Activated naive CD8-positive, alpha-beta T cell treated with anti-CD3 and anti-CD28 coated beads, Interleukin-2, amount 50 U/mL, for 24 hours (primary cell): ENCODE measurements at places on chromosomes 2 and 18.
A peak's percentile ranks its signal among the peaks of the same experiment; 100 is the strongest.

DNA sequence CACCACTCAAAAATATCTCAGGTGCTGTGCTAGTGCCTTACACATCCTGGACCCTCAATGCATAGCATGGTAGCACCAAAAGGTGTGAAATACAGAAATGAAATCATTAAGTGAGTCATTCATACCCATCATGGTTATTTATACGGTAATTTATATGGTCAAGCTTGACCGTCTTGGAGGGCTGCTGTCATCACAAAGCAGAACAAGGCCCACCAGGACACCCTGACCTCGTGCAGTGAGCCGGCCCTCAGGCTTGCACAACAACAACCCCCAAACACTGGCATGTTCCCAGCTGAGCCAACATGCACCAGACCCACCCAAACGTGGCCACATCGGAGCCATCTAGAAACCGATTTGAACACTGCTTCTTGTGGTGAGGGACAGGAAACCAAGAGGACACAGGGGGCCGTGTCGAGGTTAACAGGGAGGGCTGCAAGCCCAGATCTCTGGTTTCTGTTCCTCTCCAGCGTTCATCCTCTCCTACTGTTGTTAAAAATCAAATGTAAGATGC lies 378.5 kb upstream of the ID2 start:
- peak; percentile 75 for DNase-seq

DNA sequence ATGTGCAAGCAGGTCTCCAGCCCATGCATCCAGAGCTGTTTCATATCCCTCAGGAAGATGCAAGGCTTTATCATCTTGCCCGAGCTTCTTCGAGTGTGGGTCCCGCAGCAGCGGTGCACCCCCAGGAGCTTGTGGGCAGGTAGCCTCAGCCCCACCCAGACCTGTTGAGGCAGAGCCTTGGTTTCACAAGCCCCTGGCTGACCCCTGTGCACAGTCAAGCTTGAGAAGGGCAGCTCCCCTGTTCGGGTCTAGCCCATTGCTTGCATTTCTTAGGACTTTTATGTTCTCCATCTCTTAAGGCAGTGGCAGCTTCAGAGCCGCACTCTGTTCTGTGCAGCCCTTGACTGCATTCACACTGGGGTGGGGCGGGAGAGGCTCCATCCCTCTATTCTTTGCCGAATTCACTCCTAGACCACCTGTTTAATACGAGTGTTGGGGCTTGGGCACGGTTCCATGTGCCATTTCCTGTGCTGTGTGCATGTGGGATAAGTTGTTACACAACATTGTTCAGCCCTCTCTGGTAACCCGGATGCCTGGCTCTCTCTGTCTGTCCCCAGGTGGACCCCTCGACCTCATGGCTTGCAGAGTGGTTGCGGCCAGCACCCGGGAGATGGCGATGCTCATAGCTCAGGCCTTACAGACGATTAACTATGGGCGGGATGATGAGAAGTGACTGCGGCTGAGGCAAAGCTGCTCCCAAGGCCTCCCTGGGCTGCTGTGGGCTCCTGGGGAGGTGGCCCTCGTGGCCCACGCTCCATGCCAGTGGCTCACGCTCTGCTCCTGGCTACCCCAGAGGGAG lies 48.7 kb downstream of the IMPA2 start:
- no peak for DNase-seq

- no peak for DNase-seq
Observed at GRCh38 chr2:3513026-3513810, 6.1 kb downstream of the ADI1 start.

DNA sequence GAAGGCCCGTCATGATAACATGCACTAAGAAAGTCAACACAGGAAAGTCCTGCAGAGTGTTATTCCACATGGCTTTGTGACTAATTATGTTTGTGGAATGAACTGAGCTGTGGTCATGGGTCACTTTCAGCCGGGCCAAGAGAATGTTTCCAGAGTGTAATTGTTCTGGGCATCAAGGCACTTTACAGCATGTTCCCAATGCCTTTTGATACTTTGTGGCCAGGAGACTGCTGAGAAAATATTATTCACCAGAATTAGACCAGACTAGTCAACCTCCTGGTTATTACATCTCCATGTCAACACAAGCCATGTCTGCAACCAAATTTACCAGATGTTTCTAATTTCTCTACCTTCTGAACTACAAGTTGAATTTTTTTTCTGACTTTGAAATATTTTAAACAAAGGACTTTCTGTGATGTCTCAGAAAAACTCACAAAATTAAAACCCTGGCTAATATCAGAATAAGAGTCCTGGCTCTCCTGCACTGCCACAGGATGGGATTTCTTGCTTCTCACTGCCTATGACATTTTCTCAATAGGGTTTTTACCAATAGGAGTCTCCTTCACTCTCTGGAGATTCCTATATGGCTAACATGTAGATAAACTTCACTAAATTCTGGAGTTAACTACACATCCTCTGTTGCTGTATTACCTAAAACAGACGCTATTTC lies 90.6 kb upstream of the WDR75 start:
- no peak for DNase-seq

GRCh38 chr2:226336283-226336682 lies 463.3 kb downstream of the IRS1 start:
- no peak for DNase-seq

DNA sequence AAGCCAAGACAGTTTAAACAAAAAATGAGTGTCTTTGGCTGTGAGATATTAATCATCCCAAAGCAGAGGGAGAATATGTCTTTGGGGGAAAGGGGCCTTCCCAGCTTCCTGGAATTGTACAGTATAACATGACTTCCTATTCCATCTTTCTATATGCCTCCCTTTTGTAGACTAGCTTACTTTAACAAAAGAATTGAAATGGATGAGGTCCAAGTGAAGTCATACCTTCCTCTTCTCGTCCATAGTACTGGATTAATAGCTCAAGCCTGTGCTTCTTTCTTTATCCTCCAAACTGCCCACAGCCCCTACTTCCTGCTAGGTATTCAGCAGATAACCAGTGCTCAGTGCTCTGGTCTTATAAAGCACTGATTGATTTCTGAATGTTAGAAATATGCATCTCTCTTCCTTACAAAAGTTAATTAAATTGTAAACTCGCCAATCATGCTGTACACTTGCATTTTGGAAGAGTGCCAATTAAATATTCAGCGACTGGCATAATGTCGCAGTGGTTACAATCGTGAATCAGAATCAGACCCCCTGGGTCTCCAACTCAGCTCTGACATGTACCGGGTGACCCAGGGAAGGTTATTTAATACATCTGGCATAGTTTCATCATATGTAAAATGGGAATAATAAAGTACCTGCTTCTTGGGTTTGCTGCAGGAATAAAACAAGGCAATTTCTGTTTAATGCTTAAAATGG lies 325.1 kb downstream of the RND3 start:
- no peak for DNase-seq

DNA sequence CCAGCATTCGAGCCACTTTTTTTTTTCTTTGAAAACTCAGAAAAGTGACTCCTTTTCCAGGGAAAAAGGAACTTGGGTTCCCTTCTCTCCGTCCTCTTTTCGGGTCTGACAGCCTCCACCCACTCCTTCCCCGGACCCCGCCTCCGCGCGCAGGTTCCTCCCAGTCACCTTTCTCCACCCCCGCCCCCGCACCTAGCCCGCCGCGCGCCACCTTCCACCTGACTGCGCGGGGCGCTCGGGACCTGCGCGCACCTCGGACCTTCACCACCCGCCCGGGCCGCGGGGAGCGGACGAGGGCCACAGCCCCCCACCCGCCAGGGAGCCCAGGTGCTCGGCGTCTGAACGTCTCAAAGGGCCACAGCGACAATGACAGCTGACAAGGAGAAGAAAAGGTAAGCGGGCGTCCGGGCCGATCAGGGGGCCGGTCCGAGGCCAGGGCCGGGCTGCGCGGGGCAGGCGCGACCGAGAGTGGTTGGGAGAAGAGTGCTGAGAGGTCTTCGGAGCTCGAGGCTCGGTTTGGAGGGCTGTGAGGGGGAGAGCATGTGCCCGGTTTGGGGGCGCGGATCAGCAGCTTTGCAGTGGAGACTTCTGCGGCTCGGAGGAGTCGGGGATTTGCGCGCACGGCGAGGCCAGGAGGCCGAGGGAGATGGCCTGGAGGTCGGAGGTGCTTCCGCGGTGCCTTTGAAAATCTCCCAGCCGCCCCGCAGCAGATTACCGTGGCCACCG lies 502 bp downstream of the EPAS1 start:
- DNase-seq, result peak; percentile 60

DNA sequence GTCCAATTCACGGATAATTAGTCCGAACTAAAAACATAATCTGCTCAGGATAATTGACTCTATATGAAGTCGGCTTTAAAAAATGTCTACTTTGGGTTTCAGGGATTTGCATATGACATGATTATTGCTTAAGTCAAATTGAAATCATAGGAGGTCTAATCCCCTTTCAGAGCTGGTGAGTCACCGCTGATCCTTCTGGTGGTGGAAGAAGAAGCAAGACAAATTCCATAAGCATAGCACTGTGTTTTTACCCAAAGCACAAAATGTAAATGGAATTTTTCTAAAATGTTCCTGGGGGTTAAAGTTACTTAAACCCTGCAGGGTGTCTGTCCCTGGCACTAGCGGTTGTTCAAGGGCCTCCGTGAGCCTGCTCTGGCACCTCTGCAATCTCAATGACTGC lies 460.2 kb downstream of the LRATD1 start:
- no peak for DNase-seq

DNA sequence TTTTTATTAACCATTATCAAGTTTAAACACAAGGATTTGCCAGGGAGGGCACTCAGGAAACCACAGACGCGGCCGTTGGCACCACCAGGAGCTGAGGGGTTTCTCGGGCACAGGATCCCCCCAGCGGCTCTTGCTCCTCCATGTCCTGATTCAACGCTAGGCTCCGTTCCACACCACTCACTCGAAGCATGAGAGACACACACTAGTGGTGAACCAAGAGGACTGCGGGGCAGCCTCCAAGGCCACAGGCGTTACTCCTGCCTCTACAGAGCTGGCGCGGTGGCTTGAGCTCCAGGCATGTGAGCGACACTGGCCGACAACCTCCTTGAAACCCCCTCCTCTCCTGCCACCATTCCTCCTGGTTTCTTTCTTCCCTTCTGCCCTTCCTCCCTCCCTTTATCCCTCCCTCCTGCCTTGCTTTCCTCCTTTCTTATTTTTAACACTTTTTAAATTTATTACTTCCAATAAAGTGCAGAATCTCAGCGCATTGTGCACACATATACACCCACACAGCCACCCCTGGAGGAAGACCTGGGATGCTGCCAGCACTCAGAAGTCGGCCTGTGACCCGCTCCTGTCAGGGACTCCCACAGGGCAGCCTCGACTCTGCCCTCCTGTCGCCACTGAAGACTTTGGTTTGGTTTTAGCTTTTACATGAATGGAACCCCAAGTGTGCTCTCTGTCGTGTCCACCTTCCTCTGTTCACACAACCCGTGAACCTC lies 21.7 kb downstream of the COX7A2L start:
- DNase-seq, result no peak

GRCh38 chr2:62653582-62654422 lies 51.7 kb upstream of the EHBP1 start:
- no peak for DNase-seq

GRCh38 chr2:83951378-83951947 lies 507.6 kb downstream of the SUCLG1 start:
- no peak for DNase-seq

GRCh38 chr2:120293096-120294007 lies 40.7 kb downstream of the RALB start:
- DNase-seq, result no peak

- DNase-seq, result no peak
Observed at GRCh38 chr2:196334710-196335109, 163.3 kb upstream of the STK17B start.

DNA sequence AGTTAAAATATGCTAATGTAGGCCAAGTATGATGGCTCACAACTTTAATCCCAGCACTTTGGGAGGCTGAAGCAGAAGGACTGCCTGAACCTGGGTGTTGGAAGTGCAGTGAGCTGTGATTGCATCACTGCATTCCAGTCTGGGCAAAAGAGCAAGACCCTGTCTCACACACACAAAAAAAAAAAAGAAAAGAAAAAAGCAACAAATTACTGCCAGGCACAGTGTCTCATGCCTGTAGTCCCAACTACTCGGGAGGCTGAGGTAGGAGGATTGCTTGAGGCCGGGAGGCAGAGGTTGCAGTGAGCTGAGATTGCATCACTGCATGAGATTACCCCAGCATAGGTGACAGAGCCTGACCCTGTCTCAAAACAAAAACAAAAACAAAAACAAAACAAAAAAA lies 110.6 kb downstream of the PRELID3A start:
- DNase-seq, result no peak

DNA sequence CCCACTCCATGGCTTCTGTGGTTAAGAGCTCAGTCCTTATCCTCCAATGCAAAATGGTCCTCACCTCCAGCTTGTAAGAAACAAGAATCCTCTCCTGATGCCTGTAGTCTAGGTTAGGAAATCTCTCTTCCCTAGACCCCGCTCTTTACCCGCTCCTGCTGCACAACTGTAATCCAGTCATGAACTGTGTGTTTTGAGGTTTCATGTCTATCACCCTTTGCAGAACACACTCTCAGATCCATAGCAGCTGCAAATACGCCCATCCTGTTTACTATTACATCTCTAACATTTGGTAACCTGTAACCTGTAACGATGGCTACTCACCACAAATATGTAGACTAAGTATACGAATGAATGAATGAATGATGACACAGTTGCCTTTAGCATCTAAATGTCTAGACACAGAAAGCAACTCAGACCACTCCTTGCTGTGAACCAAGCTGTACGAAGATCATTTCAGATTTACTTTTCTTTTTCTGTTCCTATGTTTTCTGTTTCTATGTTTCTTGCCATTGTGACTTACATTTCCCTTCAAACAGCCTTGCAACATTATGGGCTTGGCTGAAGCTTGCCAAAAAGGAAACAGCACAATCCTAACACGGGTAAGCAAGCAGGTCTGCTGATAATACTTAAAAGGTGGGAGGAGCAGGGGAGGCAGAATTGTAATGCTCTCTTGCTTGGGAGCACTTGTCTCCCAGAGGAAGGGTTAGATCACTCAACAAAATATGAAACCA lies 53.7 kb downstream of the EPHA4 start:
- DNase-seq, result no peak

- DNase-seq, result no peak
Observed at GRCh38 chr2:127407661-127408003, 10.6 kb upstream of the PROC start.

- no peak for DNase-seq
Observed at GRCh38 chr18:58254873-58255511, 211.0 kb downstream of the NEDD4L start.

GRCh38 chr2:237967463-237967951 lies 693 bp downstream of the UBE2F start:
- DNase-seq, result no peak

DNA sequence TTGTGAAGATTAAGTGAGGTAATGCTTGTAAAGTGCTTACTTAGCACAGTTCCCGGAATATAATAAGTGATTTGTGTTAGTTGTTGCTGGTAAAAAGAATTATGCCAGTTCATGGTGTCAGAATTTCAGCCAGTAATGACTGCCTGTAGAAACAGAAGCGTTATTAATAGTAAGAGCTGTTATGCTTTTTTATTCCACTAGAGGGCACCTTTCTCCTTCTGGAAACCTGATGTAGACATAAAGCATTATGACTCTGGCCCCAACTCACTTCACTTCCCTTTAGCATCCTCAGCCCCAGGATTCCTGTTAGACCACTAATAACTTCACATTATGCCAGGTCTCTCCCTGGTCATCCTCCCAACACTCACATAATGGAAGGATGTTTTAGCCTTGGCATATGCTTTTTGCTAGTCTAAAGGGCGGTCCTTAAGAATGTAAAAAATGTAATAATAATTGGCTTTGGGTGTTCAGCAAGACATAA lies 34.9 kb downstream of the C18orf54 start:
- no peak for DNase-seq
